ENCODE measurements at places on chromosomes 5 and 9.

DNA sequence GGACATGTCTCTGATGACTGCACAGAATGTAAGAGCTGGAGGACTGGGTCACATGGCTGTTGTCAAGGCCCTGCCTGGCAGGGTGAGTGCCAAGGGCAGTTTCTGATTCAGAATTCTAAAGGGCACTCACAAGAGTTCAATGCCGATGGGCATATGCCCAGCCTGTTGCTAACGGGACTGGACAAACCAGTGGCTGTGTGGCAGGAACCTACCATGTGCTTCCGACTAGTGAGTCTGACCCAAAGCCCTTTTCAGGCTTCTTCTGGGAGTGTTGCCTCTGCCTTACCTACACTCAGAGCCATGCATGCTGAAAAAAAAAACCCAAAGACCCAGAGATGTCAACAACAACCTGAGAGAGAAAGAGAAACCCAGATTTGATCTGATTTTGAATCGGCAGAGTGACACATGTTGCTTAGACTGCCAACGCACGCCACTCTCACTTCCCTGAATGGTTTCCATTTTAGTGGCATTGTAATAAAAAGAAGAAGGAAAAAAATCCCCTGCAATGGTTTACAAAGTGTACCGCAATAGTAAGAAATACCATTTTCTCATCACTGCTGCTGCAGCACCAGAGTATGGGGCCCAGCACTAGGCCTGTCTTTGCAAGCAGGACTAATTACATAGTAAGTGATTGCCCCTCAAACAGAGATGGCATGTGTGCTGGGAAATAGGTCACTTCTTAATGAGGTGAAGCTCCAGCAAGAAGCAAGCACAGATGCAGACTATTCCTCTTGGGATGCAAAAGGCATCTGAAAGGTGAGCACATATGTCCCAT lies 194.3 kb downstream of the PALM2AKAP2 start:
- DNase-seq: no peak

- DNase-seq: no peak
These were observed 15.3 kb upstream of the FAM120A start for GRCh38 chr9:93436218-93436617.

- DNase-seq: no peak
These were observed 10.6 kb downstream of the FOXB2 start for GRCh38 chr9:77030045-77030444.

DNA sequence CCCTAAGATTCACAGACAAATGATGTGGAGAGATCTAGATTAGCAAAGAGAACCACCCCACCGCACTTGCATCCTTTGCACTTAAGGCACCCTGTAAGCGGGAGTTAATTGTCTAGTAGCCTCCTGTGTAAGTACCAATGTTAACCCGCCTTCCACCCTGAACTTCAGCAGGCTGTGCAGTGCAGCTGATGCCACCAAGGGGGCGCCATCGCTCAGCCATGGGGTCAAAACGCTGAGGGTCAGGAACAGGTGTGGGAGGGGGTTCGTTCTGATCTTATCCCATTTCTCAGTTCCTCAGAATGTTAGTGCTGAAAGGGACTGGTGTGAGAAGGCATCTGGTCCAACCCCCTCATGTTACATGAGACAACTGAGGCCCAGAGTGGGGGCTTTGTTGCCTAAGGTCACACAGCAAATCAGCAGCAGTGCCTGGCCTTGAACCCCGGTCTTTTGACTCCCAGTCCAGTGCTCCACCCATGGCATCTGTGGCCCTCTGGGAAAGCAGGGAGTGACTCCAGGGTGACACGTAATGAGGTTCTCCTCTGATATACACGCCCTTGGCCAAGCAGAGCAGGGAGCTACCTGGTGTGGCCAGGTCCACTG lies 57.3 kb downstream of the CYFIP2 start:
- DNase-seq: no peak

DNA sequence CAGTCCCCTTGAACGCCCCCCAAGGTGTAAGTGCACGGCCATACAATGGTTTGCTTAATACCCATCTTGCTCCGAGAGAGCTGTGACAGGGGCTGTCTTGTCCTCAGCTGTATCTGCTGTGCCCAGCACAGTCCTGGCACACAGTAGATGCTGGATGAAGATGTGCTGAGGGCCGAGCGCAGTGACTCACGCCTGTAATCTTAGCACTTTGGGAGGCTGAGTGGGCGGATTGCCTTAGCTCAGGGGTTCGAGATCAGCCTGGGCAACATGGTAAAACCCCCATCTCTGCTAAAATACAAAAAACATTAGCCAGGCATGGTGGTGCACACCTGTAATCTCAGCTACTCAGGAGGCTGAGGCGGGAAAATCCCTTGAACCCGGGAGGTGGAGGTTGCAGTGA lies 53.6 kb downstream of the C9orf50 start:
- DNase-seq: no peak

DNA sequence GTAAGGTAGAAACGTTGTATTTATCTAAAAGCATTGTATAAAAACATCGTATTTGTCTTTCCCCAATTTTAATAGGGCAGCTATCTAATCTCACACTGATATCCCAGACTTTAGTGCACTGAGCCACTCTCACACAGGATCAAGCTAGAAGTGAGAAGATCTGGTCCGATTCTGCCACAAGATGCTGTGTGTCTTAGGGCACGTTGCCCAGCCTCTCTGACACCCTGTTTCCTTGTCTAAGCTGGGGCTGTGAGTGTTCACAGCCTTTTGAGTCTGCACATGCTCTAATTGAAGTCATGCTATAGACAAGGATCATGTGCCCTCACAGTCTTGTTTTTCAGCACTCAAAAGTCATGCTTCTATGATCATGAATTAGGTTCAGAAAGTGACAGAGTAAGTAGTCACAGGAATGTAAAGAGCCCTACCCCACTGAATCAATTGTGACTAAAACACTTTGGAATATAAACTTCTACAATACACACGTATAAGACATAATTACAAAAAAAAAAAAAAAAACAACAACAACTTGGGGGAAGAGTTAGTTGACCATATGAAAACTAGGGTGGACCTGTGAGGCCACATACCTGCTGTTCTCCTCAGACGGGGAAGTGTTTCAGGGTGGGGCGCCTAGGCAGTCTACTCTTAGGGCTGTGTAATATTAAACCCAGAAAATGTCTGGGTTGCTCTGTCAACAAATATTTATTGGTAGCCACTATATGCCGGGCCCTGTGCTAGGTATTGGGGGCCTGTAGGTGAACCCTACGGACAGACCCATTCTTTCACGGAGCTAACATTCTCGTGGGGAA lies 893 bp upstream of the ABLIM3 start:
- DNase-seq: no peak

DNA sequence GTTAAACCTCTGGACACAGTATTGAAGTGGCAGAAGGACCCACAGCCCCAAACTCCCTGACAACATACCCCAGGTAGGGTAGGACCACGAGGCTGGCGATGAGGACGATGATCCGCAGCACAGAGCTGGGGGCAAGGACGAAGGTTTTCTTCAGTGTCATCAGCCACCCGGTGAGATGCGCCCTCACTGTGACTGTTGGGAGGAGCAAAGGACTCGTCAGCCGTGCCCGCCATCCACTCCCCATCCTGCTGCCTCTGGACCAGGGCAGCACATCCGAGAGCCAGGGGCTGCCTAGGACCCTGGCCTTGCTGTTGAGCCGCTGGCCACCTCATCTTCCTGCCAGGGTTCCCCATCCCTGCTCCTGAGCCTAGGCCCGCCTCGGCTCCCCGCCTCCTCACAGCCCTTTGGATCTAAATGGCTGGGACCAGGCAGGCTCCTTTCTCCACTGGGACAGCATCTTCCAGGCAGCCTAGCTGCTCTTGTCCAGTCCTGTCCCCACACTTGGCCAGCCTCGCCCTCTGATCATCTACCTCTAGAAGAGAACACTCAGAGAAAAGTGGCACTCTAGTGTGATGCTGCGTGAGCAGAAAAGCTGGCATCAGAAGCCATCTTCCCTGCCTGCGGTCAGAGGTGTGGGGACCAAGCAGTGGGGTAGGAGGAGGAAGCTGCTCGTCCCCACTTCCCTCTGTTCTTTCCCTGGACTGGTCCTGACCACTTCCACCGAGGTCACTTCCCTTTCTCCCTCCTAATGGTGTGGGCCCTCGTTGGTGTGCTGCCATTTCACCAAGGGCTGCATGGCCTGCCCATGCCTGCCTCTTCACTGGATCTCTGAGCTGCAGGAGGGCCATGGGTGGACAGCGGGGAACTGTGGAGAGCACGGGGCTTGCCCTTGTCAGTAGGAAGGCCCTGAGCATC lies 49.2 kb downstream of the OTULIN start:
- DNase-seq: no peak

GRCh38 chr5:36478646-36479317 lies 127.6 kb upstream of the SLC1A3 start:
- DNase-seq: no peak

GRCh38 chr5:109762821-109763220 lies 73.1 kb downstream of the MAN2A1 start:
- DNase-seq: no peak

DNA sequence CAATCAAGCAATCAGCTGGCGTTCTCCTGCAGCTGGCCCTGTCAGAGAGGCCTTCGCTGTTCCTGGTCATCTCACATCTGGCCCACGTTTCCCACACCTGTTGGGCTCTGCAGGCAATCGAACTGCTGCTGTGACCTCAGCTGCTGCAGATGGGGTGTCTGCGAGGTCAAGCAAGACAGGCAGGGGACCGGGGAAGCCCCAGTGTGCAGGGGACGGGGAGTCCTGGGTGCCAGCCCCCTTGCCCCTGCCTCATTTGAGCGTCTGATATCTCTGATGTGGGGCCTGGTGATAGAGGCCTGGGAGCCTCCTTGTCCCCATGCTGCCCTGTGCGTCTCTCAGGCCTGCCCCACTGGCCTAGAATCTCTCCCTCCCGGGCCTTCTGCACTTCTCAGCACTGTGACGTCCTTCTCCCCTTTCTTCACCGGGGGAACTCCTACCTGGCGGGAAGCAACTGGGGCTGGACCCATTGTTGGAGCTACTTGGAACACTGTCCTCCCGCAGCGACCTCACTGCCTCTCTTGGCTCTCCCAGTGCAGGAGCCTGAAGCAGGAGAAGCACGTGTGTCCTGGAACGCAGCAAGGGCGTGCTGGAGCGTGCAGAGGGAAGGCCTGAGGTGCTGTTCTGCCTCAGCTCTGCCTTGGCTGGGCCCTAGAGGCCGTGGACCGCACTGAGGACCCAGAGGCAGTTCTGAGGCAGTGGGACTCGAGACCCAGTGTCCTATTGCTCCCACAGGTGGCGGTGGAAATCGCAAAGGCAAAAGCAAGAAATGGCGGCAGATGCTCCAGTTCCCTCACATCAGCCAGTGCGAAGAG lies 3.9 kb downstream of the GRK6 start:
- DNase-seq: no peak

DNA sequence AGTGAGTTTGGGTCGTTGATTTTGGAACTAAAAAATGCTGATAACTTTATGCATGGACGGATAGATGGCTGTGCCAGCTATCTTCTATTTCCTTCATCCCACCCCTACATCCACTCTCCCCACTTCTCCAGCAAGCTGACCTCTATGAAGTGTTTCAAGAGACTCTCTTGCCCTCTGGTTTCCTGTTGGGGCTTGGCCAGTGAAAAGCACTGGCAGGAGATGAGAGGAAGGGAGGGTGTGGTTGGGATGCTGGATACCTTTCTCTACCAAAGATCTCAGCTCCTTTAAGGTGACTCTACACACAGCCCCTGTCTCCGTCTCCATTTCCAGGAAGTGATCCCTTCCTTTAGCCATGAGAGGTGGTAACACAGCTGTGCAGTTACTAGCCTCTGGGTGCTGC lies 30.0 kb upstream of the JMY start:
- DNase-seq: no peak

DNA sequence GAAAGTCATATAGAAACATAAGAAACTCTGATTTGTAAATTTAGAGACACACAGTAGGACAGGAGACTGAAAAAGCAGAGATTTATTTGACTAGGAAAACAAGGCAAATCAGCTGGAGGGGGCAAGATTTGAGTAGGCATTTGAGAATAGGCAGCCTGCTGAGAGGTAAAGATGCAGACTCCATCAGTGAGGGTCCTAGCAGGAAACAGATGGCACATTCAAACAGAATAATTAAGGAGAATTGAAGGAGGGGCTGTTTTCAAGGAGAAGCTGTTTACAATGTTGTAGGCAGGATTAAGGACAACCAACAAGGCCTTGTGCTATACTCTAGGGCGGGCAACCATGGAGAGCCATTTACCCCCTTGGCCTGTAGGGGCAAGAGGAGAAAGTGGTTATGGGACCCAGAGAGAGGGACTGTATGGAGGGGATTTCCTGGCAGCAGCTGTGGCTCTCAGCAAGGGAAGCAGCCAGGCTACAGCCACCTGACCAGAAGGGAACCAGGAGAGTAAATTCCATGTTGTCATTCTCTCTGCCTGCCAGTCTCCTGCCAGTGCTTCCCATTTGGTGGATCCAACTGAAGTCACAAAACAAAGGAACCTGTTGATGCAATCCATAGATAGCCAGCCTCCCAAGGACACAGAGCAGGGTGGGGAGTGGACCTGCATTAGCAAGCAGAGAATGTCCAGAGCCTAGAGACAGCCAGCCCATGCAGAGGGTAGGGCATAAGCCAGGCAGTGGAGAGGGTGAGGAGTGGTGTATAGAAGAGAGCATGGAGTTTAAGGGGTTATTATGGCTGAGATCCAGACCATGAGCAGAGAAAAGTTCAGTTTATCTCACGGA lies 38.2 kb downstream of the PAPPA start:
- DNase-seq: no peak

DNA sequence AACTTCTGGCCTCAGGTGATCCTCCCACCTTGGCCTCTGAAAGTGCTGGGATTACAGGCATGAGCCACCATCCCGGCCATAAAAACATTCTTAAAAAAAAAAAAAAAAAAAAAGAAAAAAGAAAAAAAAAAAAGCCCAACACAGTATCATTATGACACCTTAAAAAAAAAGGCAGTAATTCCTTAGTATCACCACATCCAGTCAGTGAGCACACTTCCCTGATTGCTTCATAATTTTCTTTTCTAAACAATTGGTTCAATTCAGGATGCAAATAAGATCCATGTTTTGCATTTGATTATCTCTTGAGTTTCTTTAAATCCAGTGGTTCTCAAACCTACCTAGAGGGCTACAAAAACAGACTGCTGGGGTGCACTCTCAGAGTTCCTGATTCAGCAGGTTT lies 182.5 kb downstream of the CDK5RAP2 start:
- DNase-seq: no peak

DNA sequence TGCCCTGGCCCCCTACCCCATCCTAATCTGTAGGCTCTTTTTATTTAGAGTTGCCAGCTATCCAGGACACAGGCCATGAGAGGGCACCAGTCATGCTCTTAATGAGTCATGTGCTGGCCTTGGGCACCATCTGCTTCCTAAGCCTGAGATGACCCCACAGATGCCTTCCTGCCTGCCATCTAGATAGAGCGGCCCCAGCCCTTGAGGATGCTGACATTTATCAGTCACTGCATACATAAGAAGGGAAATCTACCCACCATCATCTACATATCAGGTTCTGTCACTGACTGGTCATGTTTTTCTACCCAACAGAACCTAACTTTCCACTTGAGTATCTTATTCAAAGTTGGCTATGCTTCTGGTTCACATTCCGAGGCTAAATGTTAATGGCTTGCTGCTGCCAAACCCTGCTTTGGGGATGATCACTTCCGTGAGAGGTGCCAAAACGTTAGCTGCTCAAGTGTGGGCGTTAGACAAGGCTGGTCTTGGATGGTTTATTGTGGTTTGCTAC lies 49.9 kb upstream of the TTC23L start:
- DNase-seq: no peak
